ENCODE measurements at places on chromosomes 1 and 21. TPM values are rescaled to one million over a fixed set of nuclear protein-coding genes. Genes with fewer than 3 reads are reported as not detected.
A peak's percentile ranks its signal among the peaks of the same experiment; 100 is the strongest.

- DNase-seq: no peak
- H3K36me3 ChIP-seq: no peaks in the 10 kb centered on the region
- no peak overlapping the region for H3K27ac ChIP-seq
- no peaks in the 10 kb centered on the region for H3K27me3 ChIP-seq
These were observed 97.4 kb downstream of the KCNH1 start for GRCh38 chr1:211036381-211037060.

GRCh38 chr1:7753641-7754040 lies 17.5 kb upstream of the VAMP3 start:
- peaks cover 14% of the 10 kb centered on the region for H3K4me1 ChIP-seq
- H3K4me3 ChIP-seq: no peak overlapping the region
- no peaks in the 10 kb centered on the region for H3K27me3 ChIP-seq
- no peaks in the 10 kb centered on the region for H3K36me3 ChIP-seq
- no peak overlapping the region for H3K27ac ChIP-seq

DNA sequence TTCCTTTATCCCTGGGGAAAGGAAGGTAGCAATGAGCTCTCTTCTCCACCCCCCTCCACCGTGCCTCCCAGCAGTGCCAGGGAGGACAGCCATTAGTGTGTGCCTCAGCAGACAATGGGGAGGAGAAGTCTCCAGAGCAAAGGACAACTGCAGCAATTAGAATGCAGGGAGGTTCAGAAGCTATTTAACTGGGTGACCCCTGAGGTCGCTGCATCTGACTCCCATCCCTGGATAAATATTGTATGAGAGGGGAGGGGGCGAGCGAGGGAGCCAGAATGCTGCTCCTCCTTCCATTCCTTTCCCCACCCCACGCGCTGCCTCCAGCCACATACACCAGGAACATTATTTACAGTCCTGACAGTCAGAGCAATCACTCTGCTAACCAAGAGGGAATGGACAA lies 59.0 kb downstream of the ERI3 start:
- no peak for DNase-seq
- H3K4me1 ChIP-seq: peaks cover 31% of the 10 kb centered on the region
- H3K4me3 ChIP-seq: no peak overlapping the region

- no peaks in the 10 kb centered on the region for H3K36me3 ChIP-seq
- no peaks in the 10 kb centered on the region for H3K4me1 ChIP-seq
- H3K27me3 ChIP-seq: no peaks in the 10 kb centered on the region
- DNase-seq: no peak
- no peak overlapping the region for H3K4me3 ChIP-seq
These were observed 157.0 kb upstream of the ZNHIT6 start for GRCh38 chr1:85865213-85865612.

DNA sequence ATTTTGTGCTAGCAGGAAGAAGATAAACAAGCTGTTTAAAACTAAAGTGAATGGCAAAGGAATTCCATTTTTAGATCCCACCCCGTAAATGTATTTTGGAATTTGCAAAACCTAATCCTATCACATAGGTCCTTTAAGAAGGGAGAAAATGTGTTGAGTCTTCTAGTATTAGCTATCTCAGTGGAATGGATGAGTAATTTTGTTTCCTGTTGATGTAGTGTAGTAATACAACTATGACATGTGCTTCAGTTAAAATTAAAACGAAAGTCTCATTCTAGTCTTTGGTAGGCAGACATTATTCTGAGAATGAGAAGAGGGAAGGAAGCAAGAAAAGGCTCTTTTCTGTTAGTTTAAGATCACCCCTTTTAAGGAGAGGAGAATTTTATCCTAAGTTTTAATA lies 265.9 kb upstream of the C1orf105 start:
- no peaks in the 10 kb centered on the region for H3K27me3 ChIP-seq
- no peak overlapping the region for H3K27ac ChIP-seq
- H3K4me1 ChIP-seq: peaks cover 2% of the 10 kb centered on the region

DNA sequence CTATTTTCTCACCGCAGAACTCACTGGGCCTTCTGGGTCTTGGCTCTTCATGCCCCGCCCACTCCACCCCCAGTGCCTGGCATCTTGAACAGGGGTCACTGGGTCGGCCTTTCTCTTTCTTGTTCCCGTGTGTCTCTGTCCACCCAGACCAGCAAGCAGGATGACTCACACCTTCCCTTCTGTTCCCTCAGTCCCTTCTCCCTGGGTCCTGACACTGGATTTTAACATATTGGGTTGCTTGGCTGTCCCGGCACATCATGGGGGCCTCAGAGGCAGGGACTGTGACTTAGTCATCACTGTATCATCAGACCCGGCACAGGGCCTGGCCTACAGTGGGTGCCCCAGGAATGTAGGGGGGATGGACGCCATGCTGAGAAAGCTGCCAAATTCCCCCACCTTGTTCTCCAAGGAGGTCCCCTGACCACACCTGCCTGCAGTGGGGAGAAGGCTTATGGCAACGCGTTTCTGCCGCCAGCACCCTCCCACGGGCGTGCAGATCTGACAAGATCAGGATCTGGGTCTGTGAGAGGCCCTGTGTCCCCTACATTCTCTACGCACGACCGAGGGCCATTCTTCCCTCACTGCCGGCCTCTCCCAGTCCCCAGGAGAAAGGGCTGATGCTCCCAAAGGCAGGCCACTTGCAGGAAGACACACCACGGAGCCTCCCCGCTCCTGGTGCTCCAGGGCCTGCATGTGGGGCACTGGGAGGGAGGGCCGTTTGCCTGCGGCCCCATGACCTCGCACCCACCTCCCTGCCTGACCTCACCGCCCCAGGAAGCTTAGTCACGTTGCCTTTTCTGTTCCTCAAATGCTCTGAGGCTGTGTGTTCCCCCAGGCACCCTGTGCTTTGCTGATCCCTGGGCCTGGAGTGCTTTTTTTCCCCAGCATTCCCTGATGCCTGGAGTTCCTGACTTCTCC lies 157.2 kb upstream of the TMEM51 start:
- H3K27ac ChIP-seq: no peak overlapping the region
- H3K4me1 ChIP-seq: peaks cover 13% of the 10 kb centered on the region
- no peak for DNase-seq

DNA sequence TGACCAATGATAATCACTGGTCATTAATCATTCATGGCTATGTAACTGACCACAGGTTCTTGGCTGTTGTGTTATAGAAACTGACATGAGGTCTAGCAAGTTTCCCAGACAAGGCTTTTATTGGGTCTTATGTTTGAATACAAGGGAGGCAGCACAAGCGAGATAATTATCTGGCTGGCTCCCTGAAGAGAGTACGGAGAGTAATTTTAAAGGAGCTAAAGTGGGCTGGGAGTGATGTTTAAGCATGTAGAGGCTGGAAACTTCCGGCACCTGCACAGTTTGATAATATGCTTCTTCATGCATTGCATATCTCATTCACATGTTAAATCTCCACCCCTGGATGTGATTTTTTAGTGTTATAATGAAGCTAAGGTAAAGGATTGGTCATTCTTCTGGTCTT lies 116.2 kb upstream of the KCNK1 start:
- DNase-seq: no peak
- H3K27me3 ChIP-seq: no peaks in the 10 kb centered on the region
- H3K27ac ChIP-seq: no peak overlapping the region
- no peaks in the 10 kb centered on the region for H3K4me1 ChIP-seq
- no peaks in the 10 kb centered on the region for H3K36me3 ChIP-seq

- H3K4me1 ChIP-seq: no peaks in the 10 kb centered on the region
- H3K27me3 ChIP-seq: peaks cover 4% of the 10 kb centered on the region
- H3K36me3 ChIP-seq: no peaks in the 10 kb centered on the region
- H3K4me3 ChIP-seq: no peak overlapping the region
- no peak overlapping the region for H3K27ac ChIP-seq
These were observed 76.7 kb downstream of the NFASC start for GRCh38 chr1:204947338-204947737.

DNA sequence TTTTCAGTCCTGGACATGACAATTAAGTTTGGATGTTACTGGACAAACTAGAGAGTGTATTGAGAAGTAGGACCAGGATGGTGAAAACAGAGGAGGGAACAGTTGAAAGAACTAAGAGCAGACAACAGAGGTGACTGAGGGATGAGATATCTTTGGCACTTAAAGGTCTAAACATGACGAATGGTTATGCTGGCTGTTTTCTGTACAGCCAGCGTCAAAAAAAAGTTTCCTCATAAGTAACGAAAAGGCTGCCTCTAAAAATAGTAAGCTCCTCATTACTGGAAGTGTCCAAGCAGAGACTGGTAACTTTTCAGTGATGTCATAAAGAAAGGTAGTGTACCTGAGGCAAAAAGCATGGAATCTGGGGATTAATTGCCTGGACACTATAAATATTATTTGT lies 35.2 kb upstream of the AK4 start:
- H3K4me1 ChIP-seq: peaks cover 23% of the 10 kb centered on the region
- H3K27me3 ChIP-seq: no peaks in the 10 kb centered on the region
- H3K4me3 ChIP-seq: no peak overlapping the region
- H3K36me3 ChIP-seq: peaks cover 5% of the 10 kb centered on the region

DNA sequence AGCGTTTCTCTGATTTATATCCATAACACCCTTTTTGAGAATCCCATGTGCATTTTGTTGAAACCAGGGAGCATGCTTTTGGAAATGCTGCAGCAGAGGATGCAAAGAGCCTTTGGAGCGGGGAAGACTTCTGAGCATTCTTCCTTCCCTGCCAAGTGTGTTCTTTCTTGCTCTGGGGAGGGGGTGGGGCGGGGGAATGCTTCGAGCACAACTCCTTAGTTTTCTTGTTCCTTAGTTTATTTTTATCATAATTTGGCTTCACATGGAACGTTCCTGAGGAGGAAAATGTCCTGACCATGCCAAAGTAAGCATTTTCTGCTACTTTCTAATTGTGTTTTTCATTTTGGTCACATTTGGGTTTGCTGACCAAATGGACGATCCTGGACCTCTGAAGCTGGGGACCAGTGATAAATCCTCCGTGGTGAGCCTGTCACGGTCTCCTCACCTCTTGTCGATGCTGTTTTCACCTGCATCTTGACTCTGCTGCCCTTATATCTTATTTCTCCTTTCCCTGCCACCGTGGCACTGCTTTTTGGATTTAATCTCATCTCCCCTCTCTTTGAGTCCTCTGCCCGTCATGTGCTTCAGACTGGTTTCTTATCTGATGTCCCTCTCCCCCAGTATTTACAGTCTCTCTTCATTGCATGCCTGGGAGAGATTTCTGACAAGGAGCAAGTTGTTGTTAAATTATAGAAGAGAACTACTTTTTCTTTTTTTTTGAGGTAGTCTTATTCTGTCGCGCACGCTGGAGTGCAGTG lies 2.4 kb downstream of the CTPS1 start:
- peaks cover 12% of the 10 kb centered on the region for H3K4me1 ChIP-seq
- H3K27ac ChIP-seq: no peak overlapping the region
- DNase-seq: no peak

GRCh38 chr1:204445860-204446412 lies 34.3 kb upstream of the PPP1R15B start:
- peak overlapping the region; percentile 42 for H3K27ac ChIP-seq
- peak overlapping the region; percentile 76 for H3K4me3 ChIP-seq
- DNase-seq: peak; percentile 90
- peaks cover 82% of the 10 kb centered on the region for H3K36me3 ChIP-seq

DNA sequence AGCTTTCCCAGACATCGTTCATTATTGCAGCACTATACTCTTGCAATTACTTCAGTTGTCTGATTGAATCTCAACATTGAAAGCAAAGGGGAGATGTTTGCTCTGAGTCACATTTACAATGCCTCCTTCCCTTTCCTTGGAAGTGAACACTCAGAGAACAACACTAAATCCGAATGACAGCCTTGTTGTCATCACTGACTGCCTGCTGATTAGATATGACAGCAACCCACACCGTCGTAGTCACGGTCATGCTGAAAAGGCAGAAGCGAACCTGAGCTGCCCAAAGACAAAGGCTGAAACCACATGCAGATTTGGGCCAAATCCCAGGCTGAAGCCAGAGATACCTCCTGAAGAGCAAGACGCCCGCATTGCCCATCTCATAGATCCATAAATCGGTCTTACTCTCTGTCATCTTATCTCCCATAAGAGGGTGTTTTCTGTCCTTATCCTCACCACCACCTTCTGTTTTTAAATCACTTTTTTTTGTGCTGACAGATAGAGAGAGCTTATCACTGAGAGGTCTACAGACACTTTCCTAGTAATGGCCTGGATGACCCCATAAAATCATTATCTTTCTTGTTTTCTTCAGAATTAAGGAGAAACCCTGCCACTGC lies 47.5 kb downstream of the TMCO4 start:
- H3K36me3 ChIP-seq: no peaks in the 10 kb centered on the region
- H3K4me1 ChIP-seq: no peaks in the 10 kb centered on the region
- H3K27ac ChIP-seq: no peak overlapping the region
- H3K4me3 ChIP-seq: no peak overlapping the region
- no peak for DNase-seq
- H3K27me3 ChIP-seq: peaks cover 2% of the 10 kb centered on the region

GRCh38 chr21:38784458-38785266 lies 21.1 kb upstream of the ETS2 start:
- H3K36me3 ChIP-seq: peaks cover 7% of the 10 kb centered on the region
- H3K4me3 ChIP-seq: no peak overlapping the region
- DNase-seq: no peak
- no peak overlapping the region for H3K27ac ChIP-seq

- H3K27me3 ChIP-seq: peaks cover 5% of the 10 kb centered on the region
- DNase-seq: no peak
- peaks cover 7% of the 10 kb centered on the region for H3K4me1 ChIP-seq
- no peaks in the 10 kb centered on the region for H3K36me3 ChIP-seq
- no peak overlapping the region for H3K4me3 ChIP-seq
- H3K27ac ChIP-seq: no peak overlapping the region
These were observed 63.9 kb upstream of the GOLT1A start for GRCh38 chr1:204277563-204278219.

DNA sequence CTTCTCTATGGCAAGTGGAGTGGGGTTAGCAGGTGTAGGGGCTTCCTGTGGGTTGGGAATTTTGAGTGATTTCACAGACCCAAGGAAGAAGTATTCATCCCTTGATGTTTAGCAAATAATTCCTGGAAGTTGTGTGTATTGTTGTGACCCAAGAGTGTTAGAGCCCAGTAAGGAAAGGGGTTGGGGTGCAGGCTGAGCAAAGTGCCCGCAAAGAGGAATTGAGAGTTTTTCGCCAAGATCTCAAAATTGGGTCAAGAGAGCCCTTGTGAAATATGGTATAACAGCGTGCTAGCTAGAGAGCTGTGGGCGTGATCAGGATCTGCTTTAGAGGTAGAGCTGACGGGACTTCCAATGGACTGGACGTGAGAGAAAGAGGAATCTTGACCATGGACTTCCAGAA lies 73.0 kb upstream of the LAPTM5 start:
- no peak for DNase-seq
- peaks cover 8% of the 10 kb centered on the region for H3K27me3 ChIP-seq
- no peaks in the 10 kb centered on the region for H3K36me3 ChIP-seq
- H3K4me3 ChIP-seq: no peak overlapping the region
- H3K4me1 ChIP-seq: peaks cover 11% of the 10 kb centered on the region
- H3K27ac ChIP-seq: no peak overlapping the region

- peaks cover 23% of the 10 kb centered on the region for H3K4me1 ChIP-seq
- no peak for DNase-seq
- peak overlapping the region; percentile 63 for H3K27ac ChIP-seq
- H3K4me3 ChIP-seq: peak overlapping the region; percentile 89
These were observed 859 bp upstream of the MAGI3 start for GRCh38 chr1:113389359-113389952.

AMY1B gene
- total RNA-seq: not detected

ANXA9 gene
- total RNA-seq: not detected

OR2L13 gene
- total RNA-seq: not detected

PCP4L1 gene
- not detected for total RNA-seq

FMO3 gene
- total RNA-seq: not detected

IRF2BP2 gene
- 158 TPM for total RNA-seq

CD84 gene
- not detected for total RNA-seq

PRKCZ gene
- total RNA-seq: 23.1 TPM

Data from endothelial cell (in vitro differentiated cells).